NCI-H1694 treated with DMSO at 0.1 percent for 48 hours (cell line): ENCODE measurements at places on chromosomes 11 and 22.
A peak's percentile ranks its signal among the peaks of the same experiment; 100 is the strongest.

GRCh38 chr22:24444729-24445466, 17.5 kb downstream of the ADORA2A start:
- DNase-seq = no peak

DNA sequence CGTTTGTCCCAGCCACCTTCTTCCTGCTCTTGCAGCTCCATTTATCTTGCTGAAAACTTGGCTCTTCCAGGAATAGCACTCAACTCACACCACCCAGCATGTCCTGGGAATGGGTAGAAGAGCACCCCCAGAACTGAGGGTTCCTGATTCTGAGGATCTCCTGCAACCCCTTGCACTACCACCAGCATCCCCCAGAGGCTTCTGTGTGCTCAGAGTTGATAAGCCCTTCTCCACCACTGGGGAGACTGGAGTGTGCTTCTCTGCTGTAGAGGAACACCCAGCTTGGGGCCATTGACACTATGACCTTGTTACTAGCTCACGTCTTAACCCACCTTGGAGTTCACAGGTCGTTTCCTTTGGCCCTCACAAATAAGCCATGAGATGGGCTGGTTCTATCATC, 121.0 kb downstream of the GRIK4 start:
- no peak for DNase-seq

DNA sequence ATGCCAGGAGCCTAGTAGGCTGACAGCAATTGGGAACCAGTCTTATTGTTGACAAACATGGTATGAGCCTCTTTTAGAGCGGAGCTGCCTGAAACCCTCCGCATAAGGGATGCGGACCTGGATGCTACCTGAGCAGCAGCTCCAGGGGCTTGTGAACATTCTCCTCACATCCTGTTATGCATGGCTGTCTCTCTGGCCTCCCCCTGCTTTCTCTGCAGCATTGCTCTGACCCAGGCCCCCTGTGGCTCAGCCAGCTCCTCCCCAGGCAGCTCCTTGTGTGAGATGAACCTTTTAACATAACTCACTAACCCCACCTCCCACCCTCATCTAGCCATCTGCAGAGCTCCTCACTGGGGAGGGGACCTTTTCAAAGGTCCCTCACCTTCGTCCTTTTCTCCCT, 6.0 kb downstream of the BMAL1 start:
- DNase-seq = no peak

- DNase-seq = no peak
Observed at GRCh38 chr11:126163074-126163700, 48.3 kb downstream of the RPUSD4 start.

DNA sequence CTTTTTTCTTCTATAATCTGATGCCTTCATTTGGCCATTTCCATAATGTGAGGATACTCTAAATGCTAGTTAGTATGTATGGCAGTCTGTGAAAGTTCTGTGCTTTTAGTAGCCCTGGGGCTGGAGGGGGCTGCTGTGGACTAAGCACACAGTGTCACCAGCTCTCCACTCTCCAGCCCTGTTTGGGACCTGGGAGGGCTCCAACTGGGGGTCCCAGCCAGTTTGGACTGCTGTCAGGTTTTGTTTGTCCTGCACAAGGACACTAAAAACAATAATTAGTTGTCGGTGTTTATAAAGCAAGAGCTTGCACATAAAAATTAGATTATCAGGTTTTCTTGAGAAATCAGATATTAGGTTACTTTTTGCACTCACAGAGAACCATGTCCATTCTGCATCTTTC, 103.1 kb downstream of the LDLRAD3 start:
- no peak for DNase-seq

- no peak for DNase-seq
Observed at GRCh38 chr22:40748388-40749355, 69.4 kb downstream of the MCHR1 start.

GRCh38 chr11:77269484-77270123, 31.9 kb downstream of the GDPD4 start:
- DNase-seq = no peak

GRCh38 chr22:39240831-39241793, 3.7 kb downstream of the PDGFB start:
- DNase-seq = no peak

DNA sequence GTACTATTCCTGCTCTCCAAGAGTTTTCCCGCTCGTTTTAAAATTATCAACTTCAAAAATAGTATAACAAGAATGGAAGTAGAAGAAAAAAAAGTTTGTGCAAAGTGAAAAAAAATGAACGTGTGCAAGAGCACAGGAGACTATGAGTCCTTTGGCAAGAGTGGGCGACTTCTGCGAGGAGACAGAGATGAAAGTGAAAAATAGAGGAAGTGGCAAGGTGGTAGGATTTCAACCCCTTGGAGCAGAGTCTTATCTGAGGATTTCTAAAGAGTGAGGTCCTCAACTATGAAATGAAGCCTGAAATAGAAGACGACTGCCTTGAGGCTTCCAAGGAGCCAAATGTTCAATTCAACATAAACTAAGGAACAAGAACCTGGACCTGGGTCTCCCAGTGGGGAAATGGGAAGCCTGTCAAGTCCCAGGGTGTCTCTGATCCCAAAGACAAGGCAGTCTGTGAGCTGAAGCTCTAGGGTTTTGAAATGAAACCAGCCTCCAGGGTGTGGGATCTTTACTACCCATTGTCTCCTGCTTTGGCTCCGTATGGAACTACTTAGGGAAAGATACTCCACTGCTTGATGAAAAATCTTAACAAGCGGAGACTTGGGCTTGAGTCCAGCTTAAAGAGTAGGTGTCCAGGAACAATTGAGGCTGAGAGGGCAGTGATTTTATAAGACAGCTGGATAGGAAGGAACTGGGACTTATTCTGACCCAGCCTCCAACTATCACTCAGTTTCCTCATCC, 4.8 kb downstream of the P4HA3 start:
- no peak for DNase-seq

GRCh38 chr22:41974691-41975290, 5.5 kb downstream of the SEPTIN3 start:
- DNase-seq = no peak

DNA sequence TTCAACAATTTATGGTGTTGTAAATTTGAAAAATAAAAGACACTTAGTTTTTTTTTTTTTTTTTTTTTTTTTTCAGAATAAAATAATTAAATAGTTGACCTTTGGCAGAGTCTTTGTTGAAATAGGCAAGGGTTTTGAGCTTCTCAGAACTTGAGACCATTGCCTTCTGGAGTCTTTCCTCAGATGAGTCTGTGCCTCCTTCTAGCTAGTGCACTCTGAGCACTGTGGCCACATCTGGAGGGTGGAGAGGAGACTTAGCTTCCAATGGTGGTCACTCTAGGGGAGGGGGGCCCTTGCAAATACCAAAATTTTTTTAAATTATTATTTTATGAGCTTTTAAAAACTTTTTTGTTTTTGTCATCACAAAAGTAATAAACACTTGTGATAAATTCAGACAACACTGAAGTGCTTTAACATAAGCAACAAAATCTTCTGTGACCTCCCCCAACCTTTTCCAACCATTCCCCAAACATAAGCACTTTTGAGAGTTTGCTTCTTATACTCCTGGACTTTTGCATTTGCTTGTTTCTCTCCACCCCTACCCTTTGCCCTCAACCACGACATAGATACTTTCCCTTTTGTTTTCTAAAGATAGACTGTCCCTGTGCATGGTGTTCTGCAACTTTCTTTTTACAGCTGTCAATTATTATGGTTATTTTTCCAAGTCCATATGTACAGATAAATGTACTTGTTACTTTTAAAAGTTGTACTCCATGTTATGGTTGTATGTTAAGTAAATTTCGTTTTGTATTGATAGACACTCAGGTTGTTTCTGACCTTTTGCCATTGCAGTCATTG, 41.1 kb downstream of the BMAL1 start:
- no peak for DNase-seq

- no peak for DNase-seq
Observed at GRCh38 chr22:20140107-20140445, 8.5 kb downstream of the ZDHHC8 start.

GRCh38 chr11:19344661-19345518, 104.1 kb upstream of the E2F8 start:
- DNase-seq = no peak

DNA sequence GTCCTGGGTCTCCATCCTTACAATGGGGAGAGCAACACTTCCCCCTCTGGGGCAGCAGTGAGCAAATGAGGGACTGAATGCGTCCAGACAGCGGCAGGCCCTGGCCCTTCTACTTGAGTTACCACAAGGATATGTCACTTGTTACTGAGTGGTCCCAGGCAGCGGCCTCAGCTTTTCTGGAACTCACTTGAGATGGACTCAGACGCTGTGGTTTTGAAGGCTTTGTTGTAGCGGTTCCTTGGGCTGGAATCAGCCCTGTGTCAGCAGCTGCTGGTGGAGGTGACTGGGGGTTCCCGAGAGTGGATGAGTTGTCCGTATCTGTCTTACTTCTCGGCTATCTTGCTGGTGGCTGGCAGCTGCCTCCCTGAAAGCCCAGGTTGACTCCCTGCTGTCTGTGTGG, 77.0 kb downstream of the MICAL2 start:
- no peak for DNase-seq

- DNase-seq = no peak
Observed at GRCh38 chr22:33515795-33516194, 404.5 kb downstream of the LARGE1 start.

DNA sequence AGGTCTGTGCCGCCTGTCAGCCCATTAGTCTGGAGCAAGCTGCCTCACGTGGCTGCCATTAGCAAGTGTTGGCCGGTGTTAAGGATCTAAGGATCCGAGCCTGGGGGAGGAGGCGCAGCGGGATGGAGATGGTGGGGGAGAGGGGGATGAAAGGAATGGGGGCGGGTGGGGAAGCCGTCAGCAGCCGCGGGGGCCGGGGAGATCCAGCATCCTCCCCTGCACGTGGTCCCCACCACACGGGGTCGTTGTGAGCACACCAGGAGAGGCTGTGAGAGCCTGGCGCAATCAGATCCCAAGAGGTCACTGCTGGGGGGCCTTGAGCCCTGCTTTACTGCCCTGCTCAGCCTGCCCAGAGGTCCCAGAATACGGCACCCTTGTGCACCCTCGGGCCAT, 7.3 kb downstream of the CABP7 start:
- no peak for DNase-seq

- no peak for DNase-seq
Observed at GRCh38 chr11:130415731-130416529, 12.5 kb downstream of the ADAMTS8 start.

DNA sequence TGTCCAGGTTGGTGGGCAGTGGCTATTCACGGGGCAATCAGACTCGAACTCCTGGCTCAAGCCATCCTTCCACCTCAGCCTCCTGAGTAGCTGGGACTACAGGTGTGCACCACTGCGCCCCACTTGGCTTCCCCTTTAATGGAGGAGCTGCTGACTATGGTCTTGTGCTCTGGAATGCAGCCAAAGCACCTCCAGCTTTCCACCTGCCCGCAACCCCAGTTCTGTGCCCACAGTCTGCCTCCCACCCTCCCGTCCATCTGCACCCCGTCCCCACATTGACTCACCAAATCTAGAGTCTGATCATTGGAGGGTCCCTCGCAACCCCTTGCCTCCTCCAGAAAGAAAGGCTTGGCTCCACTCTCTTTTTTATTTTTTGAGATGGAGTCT, 41.0 kb downstream of the KCNJ4 start:
- DNase-seq = no peak

DNA sequence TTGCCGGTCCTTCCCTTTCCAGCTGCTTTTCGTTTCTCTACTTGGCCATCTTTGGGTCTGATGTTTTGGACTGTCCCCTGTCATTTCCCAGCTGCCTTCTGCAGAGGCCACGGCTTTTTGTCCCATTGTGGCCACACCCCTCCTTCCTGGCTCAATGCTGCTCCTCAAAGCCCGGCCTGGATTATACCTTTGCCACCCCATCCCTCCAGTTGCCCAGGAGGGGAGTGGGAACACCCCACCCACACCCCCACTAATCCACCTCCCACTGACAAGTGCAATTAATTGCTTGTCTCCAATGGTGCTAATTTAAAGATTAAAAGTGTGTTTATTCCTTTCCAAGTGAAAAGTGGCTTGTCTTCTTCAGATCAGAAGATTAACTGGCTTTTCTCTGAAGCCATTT, 34.2 kb upstream of the CSNK2A3 start:
- DNase-seq = no peak

- no peak for DNase-seq
Observed at GRCh38 chr22:45772743-45773142, 101.1 kb downstream of the ATXN10 start.

GRCh38 chr11:115198321-115198741, 305.9 kb downstream of the CADM1 start:
- DNase-seq = no peak

DNA sequence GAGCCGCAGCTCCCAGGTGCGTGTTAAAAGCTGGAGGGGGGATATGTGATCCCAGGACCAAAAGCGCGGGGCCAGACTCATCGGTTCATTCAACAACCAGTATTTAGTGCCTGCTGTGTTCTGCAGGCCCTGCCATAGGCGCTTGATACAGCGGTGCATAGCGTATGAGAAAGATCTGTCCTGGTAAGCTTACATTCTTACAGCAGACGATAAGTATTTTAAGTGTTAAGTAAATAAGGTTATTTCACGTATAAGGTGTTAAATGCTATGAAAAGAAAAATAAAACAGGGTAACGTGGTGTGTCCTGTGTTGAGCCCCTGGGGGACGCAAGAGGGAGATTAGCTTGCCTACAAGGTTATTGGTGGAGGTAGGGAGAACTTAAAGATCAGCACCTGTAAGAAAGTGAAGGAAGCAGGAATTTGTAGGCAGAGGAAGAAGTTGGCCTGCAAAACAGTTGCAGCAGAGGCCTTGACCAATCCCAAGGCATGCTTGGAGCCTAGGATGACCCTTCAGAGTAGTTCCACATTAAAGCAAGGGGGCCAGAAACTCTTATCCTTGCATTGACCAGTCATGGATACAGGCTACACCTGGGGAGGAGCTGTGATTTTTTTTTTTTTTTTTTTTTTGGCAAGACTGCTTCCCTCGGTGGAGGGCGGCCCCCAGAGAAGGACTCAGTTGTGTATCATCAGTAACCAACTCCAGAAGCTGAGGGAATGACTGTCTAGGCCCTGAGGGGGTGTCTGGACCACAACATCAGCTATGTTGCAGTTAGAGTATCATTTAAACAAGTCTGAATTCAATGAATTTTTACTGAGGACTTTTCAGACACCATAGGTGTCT, 487 bp upstream of the LIPT2 start:
- DNase-seq = no peak

GRCh38 chr11:107929611-107930200, 1.5 kb downstream of the RAB39A start:
- no peak for DNase-seq

GRCh38 chr11:130131961-130132850, 27.4 kb upstream of the ST14 start:
- peak; percentile 22 for DNase-seq

GRCh38 chr11:45817191-45817590, 12.2 kb downstream of the SLC35C1 start:
- no peak for DNase-seq

DNA sequence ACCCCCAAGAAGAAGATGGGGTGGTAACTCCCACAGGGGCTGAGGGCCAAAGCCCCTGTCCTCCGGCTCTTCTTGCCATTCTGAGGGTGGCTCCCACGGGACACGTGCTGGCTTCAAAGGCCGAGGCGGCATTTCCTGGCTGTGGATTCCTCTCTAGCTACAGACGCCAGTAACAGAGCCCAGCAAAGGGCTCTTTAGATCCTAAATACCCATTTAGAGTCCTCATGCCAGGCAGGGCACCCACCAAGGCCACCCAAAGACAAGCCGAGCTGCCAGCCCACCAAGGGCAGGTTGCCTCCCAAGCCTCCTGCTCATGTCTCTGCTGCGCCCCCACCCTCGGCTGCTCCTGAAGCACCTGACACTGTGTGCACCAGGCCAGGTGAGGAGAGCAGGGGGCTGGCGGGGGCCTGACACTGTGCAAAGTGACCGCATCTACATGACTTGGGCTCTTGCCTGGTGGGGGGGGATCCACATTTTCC, 5.7 kb downstream of the LRFN4 start:
- DNase-seq = no peak

GRCh38 chr22:40857309-40857855, 434 bp downstream of the XPNPEP3 start:
- DNase-seq = no peak
